ENCODE measurements at places on chromosomes 16 and 17.
A peak's percentile ranks its signal among the peaks of the same experiment; 100 is the strongest.

GRCh38 chr17:41678907-41679739 is 9.6 kb upstream of the EIF1 start:
- DNase-seq: no peak

GRCh38 chr17:50211249-50212120 is 10.1 kb upstream of the COL1A1 start:
- no peak for DNase-seq

DNA sequence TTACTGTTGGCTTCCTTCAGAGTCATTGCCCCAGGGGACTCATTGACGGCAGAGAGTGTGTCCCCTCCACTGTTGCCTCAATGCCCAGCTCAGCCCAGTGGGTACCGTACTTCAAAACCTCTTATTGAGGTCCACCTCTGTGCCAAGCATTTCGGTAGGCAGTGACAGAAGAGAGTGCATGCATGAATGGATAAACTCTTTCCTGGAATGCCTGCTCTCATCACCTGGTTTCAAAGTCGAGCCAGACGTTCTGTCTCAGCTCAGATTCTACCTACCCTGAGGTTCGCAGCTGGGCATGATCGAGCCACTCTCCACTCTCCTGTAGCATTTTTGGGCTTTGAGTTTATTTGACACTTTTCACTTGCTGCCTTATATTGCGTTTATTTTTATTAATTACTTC is 647.0 kb downstream of the MAF start:
- no peak for DNase-seq

DNA sequence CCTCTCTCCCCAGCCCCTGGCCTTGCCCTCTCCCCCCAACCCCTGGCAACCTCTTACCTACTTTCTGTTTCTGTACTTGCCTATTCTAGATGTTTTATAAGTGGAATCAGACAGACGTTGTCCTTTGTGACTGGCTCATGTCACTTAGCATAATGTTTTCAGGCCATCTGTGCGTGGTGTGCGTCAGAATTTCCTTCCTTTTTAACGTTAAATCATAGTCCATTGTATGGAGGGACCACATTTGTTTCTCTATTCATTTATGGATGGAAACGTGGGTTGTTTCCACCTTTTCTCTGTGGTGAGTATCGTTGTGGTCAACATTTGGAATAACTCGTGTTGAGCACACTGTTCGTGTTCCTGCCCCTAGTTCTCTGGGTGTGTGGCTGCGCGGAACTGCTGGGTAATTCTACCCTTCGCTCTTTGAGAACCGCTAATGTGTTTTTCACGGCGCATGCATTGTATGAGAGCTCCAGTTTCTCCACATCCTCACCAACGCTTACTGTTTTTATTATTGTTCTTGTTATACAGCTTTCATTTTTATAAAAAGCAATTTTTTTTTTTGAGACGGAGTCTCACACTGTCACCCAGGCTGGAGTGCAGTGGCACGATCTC is 26.3 kb downstream of the ACTG1 start:
- DNase-seq: no peak

DNA sequence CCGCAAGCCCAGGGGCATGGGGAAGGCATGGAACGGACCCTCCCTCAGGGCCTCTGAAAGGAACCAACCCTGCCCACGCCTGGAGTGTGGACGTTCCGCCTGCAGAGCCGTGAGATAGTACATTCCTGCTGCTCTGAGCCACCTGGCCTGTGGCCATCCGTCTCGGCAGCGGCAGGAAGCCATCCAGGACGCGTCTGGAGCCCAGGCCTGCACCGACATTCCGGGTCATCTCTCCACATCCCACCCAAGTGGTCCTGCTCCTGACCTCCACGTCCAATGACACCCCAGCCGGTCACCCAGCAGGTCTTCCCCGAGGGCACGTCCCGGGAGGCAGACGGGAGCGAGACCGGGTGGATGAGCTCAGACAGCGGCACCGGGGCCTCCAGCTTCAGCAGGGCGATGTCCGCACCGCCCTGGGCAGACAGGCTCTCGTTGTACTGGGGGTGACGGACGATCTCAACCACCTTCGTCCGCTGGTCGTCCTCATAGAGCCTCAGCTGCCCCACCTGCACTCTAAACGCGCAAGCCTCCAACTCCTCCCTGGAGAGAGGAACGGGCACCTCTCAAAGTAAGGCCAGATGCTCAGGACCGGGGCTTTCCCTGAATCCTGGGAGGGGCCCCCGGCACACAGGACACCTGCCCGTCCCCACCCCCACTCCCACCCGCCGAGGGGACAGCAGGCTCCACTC is 21.3 kb upstream of the UBE2I start:
- no peak for DNase-seq

DNA sequence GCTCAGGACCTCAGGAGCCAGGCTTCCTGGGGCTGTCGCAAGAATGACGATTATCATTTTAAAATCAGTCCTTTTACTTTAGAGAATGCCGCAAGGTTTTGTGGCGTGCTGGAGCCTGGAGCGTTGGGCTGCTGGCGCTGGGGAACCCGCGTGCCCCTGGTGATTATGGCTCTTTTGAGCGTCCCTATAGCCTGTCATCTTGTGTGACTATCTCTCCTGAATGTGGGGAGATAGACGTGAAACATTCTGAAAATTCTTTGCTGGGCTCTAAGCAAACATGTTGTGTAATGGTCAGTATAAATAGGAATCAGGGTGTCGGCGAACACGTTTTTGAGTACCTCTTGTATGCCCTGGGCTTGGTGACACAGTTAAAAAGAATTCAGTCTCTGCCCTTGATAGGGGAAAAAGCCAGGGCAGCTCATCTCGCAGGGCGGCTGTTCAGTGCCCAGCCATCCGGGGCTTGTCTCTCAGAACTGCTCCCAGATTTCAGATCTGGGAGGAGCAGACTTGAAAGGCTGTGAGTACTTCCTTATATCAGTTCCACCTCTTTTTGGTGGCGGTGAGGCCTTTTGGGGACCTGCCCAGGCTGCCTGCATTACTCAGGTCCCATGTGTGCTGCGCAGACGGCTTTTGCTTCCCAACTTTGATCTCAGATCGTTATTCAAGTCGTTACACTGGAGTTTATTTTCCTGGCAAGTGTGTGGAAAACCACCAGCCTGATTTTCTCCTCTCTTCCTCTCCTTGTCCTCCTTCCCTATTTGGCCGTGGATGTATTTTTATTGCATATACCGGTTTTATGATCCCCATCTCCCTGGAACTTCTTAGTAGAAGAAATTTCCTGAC is 973 bp downstream of the SLC7A6 start:
- no peak for DNase-seq

- no peak for DNase-seq
These were observed 123.7 kb downstream of the METRNL start for GRCh38 chr17:83203073-83203471.

DNA sequence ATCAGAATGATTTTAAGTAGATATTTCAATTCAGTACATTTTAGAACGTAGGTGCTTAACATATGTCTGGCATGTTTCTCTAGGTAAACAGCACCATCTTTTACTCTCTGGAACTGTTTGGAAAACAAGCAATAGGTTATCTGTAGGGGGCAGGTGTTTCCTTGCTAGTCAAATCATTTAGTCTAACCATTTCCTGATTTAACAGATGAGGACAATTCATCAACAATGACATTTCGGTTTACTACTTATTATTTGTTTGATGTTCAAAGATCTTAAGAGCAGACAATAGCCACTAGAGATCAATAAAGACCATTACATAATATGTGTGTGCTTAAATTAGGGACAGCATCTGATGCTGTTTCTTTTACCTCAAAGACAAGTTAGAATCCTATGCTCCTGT is 173.1 kb downstream of the CEP112 start:
- DNase-seq: peak; percentile 40

GRCh38 chr17:50919321-50920040 is 53.3 kb upstream of the TOB1 start:
- peak; percentile 91 for DNase-seq

DNA sequence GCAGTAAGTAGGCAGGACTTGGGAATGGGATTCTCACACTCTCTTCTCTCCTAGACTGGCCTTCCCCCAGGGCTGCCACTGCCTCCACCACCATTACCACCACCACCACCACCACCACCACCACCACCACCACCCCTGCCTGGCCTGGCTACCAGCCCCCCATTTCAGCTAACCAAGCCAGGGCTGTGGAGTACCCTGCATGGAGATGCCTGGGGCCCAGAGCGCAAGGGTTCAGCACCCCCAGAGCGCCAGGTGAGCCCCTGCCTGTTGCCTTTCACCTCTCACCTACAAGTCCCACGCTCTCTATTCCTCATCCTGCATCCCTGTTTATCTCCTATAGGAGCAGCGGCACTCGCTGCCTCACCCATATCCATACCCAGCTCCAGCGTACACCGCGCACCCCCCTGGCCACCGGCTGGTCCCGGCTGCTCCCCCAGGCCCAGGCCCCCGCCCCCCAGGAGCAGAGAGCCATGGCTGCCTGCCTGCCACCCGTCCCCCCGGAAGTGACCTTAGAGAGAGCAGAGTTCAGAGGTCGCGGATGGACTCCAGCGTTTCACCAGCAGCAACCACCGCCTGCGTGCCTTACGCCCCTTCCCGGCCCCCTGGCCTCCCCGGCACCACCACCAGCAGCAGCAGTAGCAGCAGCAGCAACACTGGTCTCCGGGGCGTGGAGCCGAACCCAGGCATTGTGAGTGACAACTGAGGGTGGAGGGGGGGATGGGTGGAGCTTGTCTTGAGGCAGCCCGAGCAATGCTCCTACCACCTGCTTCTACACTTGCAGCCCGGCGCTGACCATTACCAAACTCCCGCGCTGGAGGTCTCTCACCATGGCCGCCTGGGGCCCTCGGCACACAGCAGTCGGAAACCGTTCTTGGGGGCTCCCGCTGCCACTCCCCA is 7.9 kb upstream of the TMEM88 start:
- no peak for DNase-seq

DNA sequence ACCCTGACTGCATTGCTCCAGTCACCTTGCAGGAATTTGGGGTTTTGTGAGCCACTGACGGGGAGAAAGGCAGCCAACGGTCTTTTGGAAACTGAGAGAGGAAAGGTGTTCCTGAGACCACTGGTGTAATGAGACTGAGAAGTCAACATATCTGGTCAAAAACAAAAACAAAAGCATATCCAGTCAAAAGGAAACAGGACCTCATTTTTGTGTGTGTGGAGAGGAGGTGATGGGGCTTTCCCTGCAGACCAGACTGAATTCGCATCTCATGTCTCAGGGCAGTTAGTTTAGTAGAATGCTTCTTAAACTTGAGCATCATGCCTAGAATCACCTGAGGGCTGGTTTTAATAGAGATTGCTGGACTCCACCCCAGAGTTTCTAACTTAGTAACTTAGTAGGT is 198.4 kb downstream of the COPRS start:
- no peak for DNase-seq

DNA sequence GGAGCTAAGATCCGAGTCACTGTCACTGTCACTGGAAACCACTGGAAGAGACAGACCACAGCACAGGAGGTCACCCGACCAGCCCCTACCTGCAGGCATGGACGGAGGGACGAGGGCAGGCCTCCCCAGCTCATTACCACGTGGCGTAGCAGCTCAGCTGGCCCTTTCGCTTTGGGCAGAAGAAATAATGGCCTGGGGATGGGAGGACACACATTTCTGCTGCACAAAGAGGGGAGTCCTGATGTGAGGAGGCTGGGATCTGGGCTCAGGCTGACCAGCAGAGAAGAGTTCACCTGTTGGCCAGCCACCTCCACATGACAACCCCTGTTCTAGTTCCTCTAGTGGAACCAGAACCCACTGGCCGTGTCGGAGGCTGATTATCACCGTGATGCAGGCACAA is 38.2 kb upstream of the DOC2B start:
- DNase-seq: no peak

DNA sequence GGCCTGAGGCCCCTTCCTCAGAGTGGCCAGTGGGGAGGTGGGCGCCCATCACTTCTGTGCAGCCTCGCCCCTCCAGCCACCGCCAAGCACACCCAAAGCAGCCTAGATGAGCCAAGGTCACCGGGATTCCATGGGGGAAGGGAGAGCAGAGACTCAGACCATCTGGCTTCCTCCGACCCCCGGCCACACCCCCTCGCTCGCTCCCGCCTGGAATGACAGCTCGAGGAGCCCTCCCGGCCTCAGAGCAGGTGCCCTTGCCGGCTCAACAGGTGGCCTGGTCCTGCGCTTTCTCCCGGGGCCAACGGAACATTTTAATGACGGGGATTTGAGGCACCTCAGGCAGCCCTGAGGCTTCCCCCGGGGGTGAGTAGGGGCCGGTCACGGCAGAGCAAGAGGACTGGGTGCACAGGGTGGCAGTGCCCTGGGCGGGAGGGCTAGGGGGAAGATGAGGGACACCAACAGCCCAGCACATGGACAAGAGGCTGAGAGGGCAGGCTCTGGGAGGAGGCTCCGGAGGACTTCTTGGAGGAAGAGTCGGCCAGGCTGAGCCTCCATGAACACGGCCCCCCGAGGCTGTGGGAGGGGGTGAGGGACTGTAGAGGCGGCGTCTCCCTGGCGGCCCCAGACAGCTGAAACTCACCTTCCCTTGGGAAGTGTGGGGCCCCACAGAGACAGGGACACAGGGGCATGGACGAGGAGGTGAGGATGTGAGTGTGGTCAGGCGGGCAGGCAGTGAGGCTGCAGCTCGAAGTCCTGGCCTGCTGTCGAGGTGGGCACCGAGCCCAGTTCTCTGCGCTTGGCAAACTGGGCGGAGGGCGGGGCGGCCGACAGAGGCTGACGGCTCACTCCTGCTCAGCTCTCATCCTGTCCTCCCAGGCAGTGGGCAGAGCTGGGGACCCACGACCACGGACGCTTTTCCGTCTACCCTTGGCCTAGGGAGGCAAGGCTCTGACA is 12.5 kb upstream of the C1QTNF8 start:
- no peak for DNase-seq

- DNase-seq: no peak
These were observed 130.9 kb upstream of the FOXF1 start for GRCh38 chr16:86379505-86379846.

DNA sequence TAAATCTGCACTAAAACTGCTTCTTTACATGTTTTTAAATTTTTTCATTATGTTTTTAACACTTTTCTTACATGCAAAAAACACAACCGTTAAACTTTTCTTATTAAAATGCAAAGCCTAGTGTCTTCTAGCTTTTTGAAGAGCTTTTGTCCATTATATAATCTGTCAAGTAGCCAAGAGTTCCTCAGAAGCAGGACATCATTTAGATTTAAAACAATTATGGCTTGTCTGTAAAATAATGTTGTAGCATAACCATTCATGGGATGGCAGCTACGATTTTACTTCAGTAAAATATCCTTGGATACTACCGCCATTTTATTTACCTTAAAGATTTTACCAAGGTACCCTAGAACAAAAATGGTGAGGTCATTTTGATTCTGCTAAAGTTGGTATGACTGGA is 2.8 kb downstream of the OMG start:
- no peak for DNase-seq

DNA sequence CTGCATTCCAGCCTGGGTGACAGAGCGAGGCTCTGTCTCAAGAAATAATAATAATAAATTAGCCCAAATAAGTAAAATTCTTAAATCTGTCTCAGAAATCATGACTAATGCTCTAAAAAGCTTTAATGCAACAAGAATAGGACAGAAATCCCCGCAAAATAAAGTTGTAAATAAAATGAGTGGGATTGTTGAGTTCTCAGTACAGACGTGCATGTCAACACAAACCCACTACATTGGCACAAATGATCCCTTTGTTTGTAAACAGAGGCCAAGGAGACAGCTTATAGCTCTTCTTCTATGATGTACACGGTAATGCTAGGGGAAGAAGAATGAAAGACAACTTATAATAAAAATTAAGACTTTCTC is 6.0 kb downstream of the STAT5B start:
- no peak for DNase-seq
